HuH-7.5 (cell line): ENCODE measurements at places on chromosomes 12 and 14.

- no peak for DNase-seq
Measured at GRCh38 chr14:35558680-35559079, 24.7 kb downstream of the INSM2 start.

DNA sequence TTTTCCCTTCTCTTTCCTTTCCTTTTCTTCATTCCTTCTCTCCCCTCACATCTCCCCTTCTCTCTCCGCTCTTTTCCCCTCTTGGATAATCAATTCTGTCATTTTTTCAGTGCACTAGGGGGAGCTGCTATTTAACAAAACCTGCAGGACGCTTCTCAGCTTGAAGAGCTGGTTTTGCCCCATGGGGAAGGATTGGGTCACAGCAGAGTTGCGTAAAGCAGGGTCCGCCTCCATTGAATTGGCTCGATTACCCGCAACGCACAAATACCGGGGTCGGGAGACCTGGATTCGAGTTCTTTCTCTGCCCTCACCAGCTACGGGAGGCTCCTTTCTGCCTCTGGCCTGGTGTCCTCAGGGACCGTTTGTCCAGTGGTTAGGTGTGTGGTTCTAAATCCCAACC, 42.1 kb upstream of the CHGA start:
- peak; percentile 41 for DNase-seq

- no peak for DNase-seq
Measured at GRCh38 chr12:8871068-8871467, 43.2 kb upstream of the PHC1 start.

GRCh38 chr12:105659355-105660075, 329.0 kb downstream of the C12orf75 start:
- no peak for DNase-seq

GRCh38 chr14:81303258-81303935, 82.6 kb upstream of the GTF2A1 start:
- DNase-seq, result peak; percentile 37

DNA sequence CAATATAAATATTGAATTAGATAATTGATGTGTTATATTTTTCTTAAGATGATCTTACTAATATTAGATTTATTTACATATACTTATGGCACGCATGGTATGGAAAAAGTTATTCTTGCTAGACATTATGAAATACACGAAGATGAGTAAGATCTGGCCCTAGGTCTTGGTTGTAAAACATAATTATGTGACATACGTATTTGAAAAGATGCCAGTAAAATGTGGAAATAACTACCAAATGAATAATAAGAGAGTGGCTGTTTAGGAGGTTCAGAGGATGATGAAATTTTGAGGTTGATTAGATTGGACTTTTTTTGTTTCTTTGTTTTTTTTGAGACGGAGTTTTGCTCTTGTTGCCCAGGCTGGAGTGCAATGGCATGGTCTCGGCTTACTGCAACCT, 41.3 kb downstream of the FANCM start:
- DNase-seq, result no peak

DNA sequence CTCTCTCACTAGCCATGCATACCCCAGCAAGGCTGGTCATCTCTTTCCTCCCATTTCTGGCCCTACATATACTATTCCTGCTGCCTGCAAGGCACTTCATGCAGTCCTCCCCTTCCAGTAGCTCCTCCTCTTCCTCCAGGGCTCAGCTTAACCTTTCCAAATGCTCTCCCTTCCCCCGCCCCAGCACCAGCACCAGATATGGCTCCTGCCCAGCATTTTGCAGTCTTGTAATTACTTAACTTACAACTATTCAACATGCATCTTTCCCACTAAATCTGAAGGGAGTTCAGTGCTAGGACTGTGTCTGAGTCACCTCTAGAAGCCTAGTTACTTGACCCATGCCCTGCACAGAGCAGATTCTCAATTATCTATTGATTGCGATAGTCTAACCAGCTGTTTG, 1.8 kb upstream of the FBXO21 start:
- no peak for DNase-seq

DNA sequence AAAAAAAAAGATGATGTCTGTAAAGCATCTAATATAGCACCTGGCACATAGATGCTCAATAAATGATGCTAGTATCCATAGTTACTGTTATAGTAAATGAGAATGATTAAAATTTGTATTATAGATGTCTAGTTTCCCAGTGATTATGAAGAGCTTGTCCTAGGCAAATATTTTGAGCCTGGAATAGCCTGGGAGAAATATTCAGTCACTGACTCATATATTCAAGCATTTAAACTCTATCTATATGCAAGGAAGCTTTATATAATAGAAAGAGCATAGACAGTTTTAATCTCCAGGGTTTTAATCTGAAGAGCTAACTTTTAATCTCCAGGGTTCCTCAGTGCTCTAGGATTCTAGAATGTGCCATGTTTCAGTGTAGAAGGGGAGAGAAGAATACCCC, 91.5 kb upstream of the VASH1 start:
- no peak for DNase-seq

- no peak for DNase-seq
Measured at GRCh38 chr12:46702581-46703344, 123.0 kb downstream of the SLC38A4 start.

- no peak for DNase-seq
Measured at GRCh38 chr14:74515891-74516412, 22.4 kb downstream of the ISCA2 start.

DNA sequence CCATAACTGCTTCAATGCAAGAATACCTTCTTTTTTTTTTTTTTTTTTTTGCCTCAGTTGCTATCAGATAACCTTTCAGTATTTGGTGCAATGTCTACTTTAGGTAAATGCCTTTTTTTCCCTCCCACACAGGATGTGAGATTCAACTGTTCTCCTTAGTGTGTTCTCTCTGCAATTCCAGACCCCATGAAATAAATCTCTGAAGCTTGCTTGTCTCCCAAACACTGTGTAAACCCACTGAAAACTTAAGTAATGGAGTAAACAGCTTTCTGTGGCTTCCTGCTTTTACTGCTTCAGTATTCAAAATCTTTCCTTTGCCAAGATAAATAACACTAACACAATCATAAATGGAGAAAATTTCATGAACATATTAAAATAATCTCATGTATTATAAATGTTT, 55.8 kb upstream of the CLEC14A start:
- no peak for DNase-seq

DNA sequence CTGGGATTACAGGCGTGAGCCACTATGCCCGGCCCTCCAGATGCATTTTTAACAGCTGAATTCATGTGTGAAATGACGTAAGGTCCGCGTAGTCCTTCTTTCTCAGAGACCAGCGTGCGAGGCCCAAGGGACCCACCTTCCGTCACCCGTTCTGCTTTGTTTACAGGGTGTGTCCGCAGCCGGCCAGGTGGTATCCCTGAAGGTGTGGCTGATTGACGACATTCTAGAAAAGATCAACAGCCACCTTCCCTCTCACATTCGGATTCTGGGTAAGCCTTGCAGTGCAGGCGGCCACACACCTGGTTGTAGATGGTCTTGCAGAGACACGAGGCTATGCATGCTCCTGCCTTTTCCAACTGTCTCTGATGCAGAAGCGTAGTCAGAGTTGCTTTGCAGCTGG, 9.9 kb downstream of the PUS1 start:
- DNase-seq, result no peak

GRCh38 chr12:57661376-57661775, 28.4 kb upstream of the B4GALNT1 start:
- DNase-seq, result no peak

DNA sequence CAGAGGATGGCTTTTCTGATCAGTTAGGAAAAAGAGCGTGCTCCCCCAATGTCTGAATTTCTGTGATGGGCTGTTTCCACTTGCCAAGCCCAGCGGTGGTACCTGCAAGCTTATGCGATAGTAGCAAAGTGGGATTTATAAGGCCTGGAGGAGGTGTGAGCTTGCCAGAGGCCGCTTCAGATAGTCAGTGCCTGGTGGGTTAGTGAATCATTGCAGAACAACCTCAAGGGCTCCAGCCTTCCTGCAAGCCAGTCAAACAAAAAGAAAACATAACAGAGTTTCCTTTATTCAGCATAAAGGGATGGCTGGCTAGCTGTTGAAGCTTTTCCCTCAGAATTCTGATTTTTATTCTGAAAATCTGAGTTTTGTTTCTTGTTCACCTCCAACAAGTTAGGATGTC, 7.6 kb upstream of the BMP4 start:
- DNase-seq, result no peak

DNA sequence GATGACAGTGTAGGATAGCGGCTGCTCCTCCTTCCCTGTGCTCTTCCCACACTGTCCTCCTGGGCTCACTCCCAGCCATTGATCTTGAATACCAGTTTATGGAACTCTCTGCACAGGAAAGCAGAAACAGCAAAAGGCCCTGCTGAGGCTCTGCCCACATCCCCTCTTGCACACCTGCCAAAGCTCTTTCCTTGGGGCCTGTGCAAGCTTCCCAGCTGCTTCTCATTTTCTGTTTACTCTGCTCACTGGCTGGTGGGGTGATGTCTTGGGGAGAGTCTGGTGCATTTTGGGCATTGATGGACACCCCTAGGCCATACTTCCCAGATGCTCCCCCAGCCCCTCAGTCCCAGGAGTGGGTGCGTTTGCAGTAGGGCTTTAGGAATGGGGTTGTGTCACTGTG, 361.8 kb downstream of the TMEM121 start:
- DNase-seq, result no peak

GRCh38 chr12:114729731-114730130, 45.8 kb upstream of the TBX3 start:
- DNase-seq, result no peak

DNA sequence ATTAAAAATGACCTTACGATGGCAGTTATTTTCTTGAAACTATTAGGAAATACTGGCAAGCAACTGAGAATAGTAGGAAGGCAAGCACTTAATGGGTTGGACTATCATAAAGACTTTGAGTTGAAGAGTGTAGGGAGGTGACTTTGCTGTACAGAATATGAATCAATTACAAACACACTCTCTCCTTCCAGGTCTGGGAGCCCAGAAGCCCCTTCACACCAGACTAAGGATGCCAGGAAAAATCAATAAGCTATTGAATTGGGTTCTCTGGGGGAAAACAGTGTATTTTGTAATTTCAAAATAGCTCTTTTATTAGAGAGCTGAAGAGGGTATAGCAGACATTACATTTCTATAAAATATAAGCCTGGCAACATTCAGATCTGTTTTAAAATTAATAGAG, 736.4 kb downstream of the NOVA1 start:
- DNase-seq, result no peak

GRCh38 chr12:51677284-51677968, 86.4 kb downstream of the SCN8A start:
- DNase-seq, result no peak

- no peak for DNase-seq
Measured at GRCh38 chr12:71760471-71760870, 5.8 kb downstream of the RAB21 start.

DNA sequence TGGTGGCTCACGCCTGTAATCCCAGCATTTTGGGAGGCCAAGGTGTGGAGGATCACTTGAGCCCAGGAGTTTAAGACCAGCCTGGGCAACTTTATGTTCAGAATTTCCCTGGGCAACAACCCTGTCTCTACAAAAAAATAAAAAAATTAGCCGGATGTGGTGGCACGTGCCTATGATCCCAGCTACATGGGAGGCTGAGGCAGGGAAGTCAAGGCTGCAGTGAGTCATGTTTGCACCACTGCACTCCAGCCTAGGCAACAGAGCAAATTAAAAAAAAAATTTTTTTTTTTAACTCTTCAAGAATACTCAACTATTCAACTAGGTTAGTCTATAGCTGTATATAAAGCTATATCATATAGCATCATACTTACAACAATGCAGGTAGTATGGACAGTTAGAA, 113.0 kb downstream of the RALGAPA1 start:
- DNase-seq, result no peak

DNA sequence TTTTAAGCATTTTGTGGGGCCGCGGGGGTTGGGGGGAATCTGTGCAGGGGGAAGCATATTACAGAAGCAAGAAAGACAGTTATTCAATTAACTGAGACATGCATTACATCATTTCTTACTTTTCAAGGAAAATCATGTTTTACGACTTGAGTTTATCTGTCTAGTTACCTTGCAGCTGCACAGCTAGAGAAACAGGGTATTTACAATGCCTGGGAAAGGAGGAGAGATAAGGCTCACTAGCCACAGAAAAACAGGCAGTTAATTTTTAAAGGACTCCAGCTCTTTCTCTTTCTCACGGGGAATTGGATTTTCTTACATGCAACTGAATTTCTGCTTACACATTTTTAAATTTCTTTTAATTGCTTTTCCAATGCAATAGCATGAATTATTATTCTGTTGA, 22.2 kb downstream of the FCF1 start:
- DNase-seq, result no peak

- DNase-seq, result no peak
Measured at GRCh38 chr12:60191676-60192359, 596.0 kb downstream of the SLC16A7 start.

DNA sequence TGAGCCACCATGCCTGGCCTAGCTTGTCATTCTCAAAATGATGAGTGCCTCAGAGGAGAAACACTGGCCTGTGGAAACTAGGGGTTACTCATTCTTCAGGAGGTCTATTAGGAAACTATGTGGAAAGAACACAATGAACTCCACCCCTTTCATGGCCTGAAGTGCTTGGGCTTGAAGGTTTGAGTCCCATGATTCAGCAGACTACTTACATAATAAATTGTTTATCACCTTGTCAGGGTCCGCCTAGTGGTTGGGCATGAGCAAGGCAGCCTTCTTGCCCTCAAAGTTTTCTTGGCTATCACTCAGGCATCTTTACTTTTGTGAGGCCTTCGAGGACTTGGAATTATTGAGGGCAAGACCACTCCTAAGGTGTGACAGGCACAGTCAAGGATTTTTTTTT, 251.2 kb downstream of the ACSS3 start:
- DNase-seq, result peak; percentile 3

GRCh38 chr12:45098766-45099165, 47.9 kb upstream of the DBX2 start:
- DNase-seq, result no peak

GRCh38 chr14:77032844-77033621, 4.5 kb upstream of the IRF2BPL start:
- peak; percentile 90 for DNase-seq
